ENCODE measurements at places on chromosomes 7 and 10.

GRCh38 chr10:52313933-52314821 is at the start of gene DKK1:
DKK1 (plus strand) TSS chr10:52314281; CDS start chr10:52314435, 154 bp downstream.
- no peak for DNase-seq

GRCh38 chr10:126892226-126893175 is 12.7 kb upstream of the DOCK1 start:
- no peak for DNase-seq

GRCh38 chr10:82628373-82628772 is 753.4 kb downstream of the NRG3 start:
- no peak for DNase-seq

DNA sequence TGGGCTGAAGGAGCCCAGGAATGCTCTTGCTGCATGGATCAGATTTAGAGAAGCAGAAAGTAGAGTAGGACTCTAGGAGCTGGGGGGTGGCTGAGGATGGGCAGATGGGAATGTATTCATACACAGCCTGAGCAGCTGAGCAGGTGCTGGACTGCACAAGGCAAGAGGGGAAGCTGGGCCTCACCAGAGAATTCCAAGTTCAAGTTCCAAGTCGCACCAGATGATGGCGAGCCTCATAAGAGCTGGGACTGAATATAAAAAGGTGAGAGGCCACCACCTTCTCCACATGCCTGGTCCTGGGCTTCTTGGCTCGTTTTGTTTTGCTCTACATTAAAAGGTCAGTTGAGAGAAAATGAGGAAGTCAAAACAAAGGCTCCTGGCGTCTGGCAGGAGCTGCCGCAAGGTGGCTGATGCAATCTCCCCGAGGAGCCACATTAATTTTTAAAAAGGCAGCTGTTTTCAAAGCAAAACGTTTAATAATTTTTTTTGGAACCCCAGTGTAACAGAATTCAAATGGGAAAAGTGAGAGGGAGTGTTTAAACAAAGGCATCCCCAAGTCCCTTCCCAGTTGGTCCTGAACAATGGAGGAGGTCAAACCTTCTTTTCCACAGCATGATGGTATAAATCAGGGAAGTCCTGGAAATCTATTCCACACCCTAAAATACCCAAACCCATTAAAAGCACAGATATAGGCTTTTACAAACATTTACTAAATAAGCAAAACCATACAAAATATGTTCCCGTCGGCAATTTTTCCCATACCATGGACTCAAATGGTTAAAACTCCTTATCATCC is 9.5 kb downstream of the CYREN start:
- DNase-seq = no peak

DNA sequence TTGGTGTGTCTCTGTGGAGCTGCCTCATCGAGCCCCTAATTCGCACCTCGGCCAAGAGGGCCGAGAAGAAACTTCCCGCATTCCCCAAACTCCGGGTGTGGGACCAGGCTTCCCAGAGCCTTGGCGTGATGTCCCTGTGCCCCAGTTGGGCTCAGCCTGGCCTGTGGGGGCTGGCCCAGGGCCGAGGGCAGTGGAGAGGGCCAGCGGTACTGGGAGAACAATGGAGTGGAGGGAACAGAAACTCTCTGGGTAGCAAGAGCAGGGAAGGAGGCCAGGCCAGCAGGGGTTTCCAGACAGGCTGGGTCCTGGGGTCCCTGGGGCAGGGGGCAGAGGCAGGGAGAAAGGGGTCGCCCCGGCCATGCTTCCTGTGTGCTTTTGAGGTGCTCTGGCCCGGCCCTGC is 16.0 kb downstream of the TMEM270 start:
- no peak for DNase-seq

GRCh38 chr7:44128721-44129582 is 5.6 kb upstream of the POLD2 start:
- DNase-seq = no peak

GRCh38 chr10:96047004-96047649 is 3.7 kb downstream of the CCNJ start:
- DNase-seq = no peak

DNA sequence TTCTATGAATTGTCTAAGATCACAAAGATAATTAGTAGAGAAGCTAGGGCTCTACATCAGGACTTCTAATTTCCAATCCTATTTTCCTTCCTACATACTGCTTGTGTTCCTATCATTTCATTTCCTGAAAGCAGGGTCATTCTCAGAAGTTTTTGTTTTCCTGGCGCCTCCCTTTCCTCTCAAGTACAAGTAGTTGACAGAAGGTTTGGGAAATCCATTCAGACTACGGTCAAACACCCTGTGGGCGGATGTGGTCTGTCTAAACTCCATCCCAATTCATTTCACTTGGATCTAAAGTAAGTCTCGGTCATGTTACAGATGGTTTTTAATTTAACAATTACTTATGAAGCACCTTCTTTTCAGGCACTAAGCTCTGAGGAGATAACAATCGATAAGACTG is 221.4 kb downstream of the MTERF1 start:
- no peak for DNase-seq

DNA sequence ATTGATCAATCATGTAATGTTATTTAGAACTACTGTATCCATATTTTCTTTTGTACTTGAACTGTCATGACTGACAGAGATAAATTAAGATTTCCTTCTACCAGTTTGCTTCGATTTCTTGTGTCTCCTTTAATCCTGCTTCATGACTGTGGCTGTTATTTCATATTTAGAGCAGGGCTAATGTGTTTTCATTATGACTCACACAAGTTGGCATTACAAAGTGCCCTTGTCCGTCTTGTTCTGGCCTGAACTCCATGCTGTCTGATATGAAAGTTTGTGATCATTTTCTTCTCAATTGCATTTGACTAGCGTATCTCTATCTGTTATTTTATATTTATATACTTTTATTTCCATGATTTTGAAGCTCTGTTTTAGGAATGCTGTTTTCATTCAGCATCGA is 344.1 kb upstream of the PRKCQ start:
- no peak for DNase-seq

- DNase-seq = no peak
Measured at GRCh38 chr10:7152982-7153381, 257.9 kb downstream of the SFMBT2 start.

DNA sequence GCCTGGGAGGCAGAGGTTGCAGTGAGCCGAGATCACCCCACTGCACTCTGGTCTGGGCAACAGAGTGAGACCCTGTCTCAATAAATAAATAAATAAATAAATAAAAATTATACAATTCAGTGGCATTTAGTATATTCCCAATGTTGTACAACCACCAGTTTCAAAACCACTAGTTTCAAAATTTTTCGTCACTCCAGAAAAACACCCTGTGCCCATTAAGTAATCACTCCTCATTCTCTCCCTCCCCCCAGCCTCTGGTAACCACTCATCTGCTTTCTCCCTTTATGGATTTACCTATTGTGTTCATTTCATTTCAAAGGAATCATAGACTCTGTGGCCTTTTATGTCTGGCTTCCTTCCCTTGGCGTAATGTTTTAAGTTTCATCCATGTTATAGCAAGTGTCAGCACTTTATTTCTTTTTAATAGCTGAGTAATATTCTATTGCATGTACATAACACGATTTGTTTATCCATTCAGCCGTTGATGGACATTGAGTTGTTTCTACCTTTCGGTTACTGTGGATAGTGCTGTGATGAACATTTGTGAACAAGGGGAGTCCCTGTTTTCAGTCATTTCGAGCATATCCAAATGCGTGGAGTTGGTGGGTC is 29.4 kb upstream of the GOLGA7B start:
- DNase-seq = no peak

GRCh38 chr7:425794-426188 is 93.9 kb downstream of the PDGFA start:
- DNase-seq = no peak

DNA sequence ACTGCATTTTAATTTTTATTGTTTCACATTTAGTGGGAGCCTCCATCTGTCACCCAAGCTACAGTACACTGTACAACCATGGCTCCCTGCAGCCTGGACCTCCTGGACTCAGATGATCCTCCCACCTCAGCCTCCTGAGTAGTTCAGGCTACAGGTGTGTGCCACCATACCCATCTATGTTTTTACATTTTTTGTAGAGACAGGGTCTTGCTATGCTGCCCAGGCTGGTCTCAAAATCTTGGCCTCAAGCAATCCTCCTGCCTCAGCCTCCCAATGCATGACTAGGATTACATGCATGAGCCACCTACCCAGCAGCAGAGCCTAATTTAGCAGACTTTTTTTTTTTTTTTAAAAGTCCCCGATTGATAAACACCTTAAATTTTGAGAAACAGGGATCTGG is 5.6 kb downstream of the PIP4K2A start:
- no peak for DNase-seq

DNA sequence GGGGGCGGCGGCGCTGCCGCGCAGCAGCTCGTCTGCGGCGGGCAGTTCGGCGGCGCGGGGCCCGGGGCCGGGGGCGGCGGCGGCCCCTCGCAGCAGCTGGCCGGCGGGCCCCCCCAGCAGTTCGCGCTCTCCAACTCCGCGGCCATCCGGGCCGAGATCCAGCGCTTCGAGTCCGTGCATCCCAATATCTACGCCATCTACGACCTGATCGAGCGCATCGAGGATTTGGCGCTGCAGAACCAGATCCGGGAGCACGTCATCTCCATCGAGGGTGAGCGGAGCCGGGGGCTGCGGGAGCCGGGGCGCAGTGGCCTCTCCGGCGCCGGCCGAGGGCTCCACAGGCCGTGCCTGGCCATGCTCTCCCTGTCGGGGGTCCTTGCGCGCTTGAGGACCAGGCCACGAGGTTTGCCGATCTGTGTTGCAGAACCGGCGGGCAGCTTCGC is 548 bp downstream of the AGAP3 start:
- DNase-seq = no peak

DNA sequence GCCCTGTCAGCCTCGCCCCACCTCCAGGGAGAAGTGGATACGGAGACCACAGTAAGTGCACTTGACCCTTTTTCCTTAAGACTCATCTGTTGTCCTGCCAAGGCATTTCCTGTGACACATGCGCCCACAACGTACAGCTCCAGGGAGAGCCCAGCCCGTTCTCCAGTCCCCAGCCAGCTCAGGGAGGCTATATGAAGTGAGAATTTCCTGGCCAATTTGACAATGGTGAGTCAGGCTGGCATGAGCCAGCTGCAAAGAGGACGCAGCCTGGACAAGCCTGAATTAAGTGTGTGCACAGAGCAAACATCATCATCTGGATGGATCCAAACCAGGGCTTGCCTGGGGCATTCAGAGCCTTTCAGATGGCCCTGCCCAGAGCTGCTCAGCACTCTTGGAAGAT is 244.8 kb downstream of the KCNMA1 start:
- DNase-seq = no peak

GRCh38 chr10:122054048-122055025 is 65.4 kb downstream of the TACC2 start:
- no peak for DNase-seq

- DNase-seq = no peak
Measured at GRCh38 chr10:74650613-74651012, 175.8 kb upstream of the KAT6B start.

DNA sequence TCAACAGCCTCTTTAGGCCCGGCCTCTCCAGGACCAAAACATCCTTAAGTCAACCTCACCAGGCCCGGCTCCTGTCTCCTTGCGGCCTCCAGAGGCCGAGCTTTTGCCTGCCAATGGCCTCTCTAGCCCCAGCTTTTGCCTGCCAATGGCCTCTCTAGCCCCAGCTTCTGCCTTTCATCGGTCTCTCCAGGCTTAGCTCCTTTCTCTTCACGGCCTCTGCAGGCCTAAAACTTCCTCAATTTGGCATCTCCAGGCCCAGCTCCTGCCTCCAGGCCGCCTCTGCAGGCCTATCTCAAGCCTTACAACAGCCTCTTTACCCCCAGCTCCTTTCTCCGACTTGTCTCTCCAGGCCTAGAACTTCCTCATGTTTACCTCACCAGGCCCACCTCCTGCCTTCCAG is 15.7 kb upstream of the TMEM248 start:
- DNase-seq = no peak

DNA sequence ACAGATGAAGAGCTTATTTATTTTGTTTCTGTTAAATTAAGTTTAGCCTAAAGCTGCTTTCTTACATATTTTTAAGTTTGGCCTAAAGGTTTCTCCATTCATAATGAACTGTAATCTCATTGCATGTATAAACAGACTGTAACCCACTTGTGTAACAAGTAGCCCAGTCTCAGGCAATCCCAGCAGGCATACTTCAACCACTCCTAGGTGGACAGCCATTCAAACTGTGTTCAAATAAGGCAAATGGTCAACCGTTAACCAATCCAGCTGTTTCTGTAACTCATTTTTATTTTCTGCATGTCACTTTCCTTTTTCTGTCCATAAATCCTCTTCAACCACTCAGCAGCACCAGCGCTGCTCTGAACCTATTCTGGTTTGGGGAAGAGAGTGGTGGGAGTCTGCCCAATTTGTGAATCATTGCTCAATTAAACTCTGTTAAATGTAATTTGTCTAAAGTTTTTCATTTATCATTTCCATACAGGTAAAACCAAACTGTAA is 35.9 kb downstream of the PHYHIPL start:
- DNase-seq = no peak

GRCh38 chr10:78191301-78191700 is 157.6 kb downstream of the RPS24 start:
- no peak for DNase-seq

GRCh38 chr10:20494474-20494873 is 402.6 kb downstream of the NEBL start:
- DNase-seq = no peak

GRCh38 chr10:64277536-64277935 is 756.3 kb downstream of the REEP3 start:
- no peak for DNase-seq

DNA sequence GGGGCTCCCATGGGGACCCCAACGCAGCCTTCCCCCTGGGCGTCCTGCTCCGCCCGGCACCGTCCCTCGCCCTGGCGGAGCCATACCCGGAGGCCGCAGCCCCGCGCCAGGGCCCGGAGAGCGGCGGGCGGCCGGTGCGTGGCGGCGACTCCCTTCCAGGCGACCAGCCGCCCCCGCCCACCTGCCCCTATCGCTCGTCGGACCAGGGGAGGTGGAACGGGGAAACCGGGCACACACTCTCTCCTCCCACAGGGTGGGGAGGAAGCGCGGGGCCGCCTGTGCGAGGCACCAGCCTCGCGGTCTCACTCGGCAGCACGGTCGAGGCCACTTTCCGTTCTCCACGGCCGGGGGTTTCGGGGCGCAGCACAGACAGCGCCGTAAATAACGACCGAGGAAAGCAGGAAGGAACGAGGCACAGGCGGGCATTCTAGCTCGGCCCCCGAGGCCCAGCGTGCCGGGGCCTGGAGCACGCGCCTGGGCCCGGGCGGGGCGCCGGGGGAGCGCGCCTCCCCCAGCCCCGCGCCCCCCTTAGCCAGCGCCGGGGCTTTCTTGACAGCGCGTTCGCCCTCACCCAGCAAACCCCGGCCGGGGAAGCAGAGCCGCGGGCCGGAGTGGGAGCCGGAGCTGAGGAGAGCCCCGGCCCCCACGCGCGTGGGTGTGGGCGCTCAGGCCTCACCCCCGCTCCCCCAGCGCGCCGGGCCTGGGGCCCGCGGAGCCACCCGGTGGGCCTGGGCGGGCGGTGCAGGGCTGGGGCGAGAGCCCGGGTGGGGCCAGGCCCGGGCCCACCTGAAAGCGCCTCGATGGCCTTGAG is 936 bp downstream of the IGF2BP3 start:
- DNase-seq = no peak

GRCh38 chr7:101868191-101868950 is 50.9 kb downstream of the CUX1 start:
- no peak for DNase-seq

- DNase-seq = no peak
Measured at GRCh38 chr10:69635428-69636272, 5.6 kb downstream of the FAM241B start.

All from stimulated activated CD8-positive, alpha-beta memory T cell treated with anti-CD3 and anti-CD28 coated beads, Interleukin-2, amount 100 ng/mL, for 1 hour (primary cell).